ENCODE measurements at places on chromosomes 3 and 15.

DNA sequence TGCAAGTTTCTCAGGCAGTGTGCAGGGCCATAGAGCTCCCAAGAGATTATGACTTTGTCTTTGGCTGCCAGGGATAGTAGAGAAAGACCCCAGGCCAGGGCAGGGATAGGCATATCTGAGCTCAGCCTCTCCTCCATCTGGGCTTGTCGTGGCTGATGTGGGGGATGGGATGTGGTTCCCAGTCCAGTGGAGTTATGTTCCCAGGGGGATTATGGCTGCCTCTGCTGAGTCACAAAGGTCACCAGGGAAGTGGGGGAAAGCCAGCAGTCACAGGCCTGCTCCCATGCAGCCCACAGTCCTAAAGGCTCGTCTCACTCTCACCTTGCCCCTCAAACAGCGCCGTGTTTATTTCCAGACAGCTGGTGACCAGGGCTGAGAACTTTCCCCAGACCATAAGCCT, 354.9 kb downstream of the SI start:
- no peak for DNase-seq

DNA sequence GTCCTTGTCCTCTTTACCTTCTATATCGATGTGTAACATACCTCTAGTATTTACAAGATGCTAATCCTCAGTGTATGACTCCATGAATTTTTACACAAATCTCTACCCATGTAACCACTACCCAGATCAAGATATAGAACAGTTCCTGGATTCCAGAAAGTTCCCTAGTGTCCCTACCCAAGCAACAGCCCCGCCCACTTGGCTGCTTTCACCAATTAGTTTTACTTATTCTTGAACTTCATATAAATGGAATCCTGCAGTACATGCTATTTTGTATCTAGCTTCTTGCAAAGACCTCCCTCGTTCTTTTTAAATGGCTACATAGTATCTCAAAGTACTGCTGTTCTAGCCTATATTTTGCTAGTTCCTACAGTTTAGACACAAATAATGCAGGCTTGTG, 33.0 kb downstream of the CD276 start:
- no peak for DNase-seq

GRCh38 chr3:100043271-100043670, 71.0 kb downstream of the FILIP1L start:
- DNase-seq, result no peak

DNA sequence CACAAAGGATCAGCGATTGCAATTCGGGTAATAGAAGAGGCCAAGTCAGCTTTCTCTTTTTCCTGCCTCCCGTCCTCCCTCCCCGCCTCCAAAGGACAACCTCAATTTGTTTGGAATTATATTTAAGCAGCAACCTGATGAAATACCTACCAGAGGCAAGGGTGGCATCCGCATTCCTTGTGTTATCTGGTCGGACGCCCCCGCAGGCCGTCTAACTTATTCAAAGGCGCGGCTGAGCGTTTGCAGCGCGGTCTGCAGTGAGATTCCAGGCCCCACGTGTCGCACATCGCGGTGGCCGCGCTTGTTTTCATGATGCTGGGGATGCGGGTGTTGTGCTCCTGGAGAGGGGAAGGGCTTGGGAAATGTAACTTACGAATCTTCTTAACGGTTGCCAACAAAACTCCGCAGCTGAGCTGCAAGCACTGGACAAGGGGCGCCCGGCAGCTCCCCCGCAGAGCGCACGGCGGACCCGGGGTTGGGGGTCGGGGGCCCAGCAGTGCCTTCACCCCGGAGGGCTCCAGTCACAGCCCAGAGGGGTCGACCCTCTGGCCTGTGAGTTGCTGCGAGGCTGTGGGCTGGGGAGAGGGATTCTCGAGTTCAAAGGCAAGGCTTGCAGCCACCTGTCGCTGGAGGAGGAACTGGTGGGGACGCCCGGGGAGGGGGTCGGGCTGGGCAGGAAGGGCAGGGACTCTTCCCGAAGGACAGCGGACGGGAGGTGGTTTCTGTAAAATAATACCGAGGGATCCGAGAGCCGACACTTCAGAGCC, 20.5 kb upstream of the RGMA start:
- DNase-seq, result no peak

- DNase-seq, result no peak
Observed at GRCh38 chr15:62825191-62825590, 217.4 kb upstream of the TPM1 start.

DNA sequence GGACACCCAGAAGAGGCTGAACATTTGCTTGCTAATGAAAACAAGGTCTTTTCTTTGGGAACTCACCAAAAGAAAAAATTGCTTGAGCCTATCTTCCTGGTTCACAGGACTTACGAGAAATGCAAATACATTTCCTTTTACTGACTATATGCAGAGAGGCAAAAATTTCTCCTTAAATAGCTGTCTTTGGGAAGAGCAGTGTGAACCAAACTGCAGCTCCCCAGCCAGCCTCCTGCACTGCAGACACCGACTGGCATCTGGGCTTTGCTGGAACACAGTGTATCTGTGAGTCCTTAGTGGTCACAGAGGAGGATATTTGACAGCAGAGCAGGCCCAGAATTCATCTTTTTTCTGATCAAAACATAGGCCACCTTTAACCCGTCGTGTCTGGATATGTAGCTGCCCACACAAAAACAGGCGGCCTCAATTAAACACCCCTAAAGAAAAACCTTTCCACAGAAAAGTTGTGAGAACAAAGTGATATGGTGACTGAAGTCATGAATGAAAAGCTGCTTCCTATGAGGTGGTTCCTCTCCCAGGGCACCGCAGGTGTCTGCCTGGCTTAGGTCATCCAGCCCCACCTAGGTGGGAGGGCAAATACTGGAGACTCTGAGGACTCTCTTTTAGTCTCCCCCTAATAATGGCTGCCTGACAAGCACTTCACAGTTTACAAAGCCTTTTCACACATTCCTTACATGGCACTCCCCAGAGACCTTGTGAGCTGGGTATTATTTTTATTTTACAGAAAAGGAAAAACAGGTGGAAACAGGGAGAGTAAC, 46.1 kb upstream of the TMEM158 start:
- no peak for DNase-seq

DNA sequence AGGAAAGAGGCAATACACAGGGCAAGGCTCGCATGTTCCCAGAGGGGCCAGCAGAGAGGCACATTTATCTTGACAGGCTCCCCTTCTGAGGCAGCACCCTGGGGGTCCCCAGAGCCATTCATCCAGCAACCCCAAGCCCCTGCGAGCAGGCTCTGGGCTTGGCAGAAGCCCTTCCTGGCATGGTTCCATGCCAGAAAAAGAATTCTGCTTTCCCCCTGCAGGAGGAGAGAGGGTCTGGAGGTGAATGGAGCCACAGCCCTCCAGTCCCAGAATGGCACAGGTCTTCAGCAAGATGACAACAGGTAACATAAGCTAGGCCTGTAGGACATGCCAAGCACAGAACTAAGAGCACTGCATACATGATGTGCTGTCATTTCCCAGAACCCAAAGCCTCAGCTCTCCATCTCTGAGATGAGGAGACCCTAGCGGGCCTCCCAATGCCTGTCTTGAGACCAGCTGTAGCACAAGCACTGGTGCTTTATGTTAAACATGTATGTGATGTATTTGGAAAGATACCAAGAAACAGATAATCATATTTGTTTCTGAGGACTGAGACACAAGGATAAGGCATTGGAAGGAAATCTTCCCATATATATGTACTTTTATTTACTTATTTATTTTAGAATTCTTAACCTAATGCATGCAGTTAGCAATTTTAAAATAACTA, 121.6 kb downstream of the ALDH1A2 start:
- DNase-seq, result no peak

DNA sequence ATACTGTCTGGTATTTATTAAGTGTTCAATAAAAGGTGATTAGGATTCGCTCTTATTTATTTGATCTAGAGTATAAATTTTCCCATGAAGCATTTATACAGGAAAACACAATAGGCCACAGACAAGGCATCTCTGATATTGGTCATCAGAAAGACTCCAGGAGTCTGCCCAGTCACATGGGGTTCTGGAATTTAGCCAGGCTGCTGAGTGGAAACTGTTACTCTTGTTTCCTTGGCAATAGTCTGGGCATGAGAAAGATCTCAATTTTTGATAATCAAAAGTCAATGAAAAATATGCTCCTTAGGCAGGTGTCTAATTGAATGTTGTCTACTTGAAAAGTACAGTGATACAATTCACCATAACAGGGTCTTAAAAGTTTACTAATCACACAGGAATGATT, 161.2 kb downstream of the FRMD5 start:
- DNase-seq, result no peak

DNA sequence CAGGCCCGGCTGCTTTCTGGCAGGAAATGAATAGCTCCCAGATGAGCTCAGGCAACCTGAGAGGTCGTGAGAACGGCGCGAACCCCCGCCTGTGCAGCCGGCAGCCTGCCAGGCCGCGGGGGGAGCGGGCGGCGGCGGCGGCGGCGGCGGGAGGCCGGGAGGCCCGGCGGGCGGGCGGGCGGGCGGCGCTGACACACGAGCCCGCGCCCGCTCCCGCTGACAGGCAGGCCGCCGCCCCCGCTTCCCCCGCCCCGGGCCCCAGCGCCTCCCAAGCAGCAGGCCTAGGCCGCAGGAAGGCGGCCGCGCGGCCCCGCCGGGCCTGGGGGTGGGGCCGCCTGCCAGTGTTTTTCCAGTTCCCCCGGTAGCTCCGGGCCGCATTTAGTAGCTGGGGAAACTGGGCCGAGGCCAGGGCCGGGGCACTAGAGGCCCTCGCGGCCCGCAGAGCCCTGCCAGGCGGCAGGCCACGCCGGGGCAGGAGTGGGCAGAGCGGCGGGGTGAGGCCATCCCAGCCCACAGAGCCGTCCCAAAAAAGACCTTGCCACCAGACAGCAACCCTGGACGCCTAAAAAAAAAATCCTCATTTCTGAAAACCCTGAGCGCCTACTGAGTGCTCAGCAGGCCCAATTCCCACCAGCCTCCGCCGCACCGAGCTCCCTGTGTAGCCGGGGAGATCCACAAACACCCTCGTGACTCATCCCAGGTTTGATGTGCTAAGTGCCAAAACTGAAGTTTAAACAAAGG, 5.6 kb downstream of the HES1 start:
- DNase-seq, result peak; percentile 49

GRCh38 chr3:164451072-164451910, 627.0 kb downstream of the SI start:
- no peak for DNase-seq

DNA sequence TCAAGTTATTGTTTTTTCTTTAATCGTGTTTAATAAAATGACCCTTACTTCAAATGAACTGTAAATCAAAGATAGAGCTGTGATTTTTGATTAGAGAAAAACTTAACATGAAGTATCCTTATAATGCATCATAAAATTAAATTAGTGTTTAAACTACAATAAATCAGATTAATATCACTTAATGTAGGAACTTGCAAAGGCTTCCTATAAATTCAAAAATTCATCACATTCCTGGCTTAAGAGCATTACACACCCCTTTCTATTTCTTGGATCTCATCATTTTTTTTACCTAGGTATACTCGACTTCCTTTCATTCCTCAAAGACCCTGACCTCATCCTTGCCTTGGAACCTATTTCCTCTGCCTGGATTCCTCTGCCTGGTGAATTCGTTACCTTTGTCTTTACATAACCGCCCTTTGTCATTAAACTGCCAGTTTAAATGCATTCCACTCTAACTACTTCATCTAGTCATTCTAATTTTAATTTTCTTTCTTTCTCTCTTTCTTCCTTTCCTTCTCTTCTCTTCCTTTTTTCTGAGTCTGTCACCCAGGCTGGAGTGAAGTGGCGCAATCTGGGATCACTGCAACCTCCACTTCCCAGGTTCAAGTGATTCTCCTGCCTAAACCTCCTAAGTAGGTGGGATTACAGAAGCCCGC, 1244.5 kb downstream of the OTOL1 start:
- DNase-seq, result no peak

- DNase-seq, result no peak
Observed at GRCh38 chr15:59896663-59897074, 107.4 kb upstream of the FOXB1 start.

- DNase-seq, result no peak
Observed at GRCh38 chr15:67472957-67473356, 48.0 kb upstream of the C15orf61 start.

DNA sequence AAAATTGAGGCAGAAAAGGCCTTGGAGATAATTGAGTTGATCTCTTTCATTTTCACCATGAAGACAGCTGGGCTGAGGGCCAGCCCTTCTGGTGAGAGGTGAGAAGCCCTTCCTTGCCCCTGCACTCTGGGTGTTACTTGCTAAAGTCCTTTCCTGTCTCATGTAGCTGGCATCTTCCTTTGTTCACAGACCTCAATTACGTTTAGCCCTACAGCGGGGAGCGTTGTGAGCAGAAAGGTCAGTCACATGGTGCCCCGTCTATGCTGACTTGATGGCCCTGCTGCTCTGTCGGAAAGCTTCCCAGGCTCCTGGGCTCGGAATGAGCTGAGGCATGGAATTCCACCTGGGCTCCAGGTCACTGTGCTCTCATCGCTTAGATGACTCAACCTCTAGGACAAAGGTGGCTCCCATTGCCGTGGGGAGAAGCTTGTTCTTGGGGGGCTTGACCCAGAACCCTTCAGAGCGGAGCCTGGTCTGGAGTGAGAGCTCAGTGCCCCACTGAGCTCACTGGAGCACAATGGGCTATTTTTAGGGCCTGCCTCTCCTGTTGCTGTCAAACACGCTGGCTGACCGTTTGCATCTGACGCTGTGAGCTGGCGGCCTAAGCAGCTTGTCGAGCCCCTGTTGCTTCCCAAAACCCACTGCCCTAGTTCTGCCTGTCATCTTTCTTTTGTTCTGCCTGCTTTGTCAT, 47.0 kb downstream of the RPLP1 start:
- no peak for DNase-seq

GRCh38 chr3:114609973-114610630, 316.3 kb downstream of the TIGIT start:
- no peak for DNase-seq

- no peak for DNase-seq
Observed at GRCh38 chr3:12328132-12328836, 39.4 kb downstream of the PPARG start.

- no peak for DNase-seq
Observed at GRCh38 chr3:146682171-146682570, 77.0 kb upstream of the PLSCR5 start.

DNA sequence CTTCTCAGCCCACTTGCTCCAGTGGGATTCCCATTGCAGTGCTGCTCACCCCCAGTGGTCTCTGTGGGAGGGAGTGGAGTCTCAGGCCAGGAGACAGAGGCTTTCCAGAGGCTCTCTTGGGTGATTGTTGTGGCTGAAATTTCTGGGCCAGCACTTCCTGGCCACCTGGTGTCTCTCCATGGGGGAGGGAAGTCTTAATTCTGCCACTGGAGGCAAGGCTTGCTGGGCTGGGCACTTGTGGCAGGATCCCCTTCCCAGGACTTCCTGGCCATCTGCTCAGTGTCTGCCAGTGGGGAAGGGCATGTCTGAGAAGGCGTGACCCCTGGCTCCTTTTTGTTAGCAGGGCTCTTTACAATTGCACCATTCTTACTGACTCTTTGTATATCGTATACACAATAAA, 351.8 kb downstream of the GABRB3 start:
- no peak for DNase-seq

- DNase-seq, result no peak
Observed at GRCh38 chr3:157363393-157363792, 73.3 kb upstream of the PTX3 start.

GRCh38 chr3:2158828-2159227, 60.2 kb downstream of the CNTN4 start:
- no peak for DNase-seq

- DNase-seq, result no peak
Observed at GRCh38 chr3:66604481-66604880, 103.7 kb upstream of the LRIG1 start.

Data from CD4-positive, alpha-beta memory T cell (primary cell).